ENCODE measurements at places on chromosomes 6 and 20.

- no peak for DNase-seq
These were observed 157.1 kb upstream of the THEMIS start for GRCh38 chr6:128057946-128058345.

DNA sequence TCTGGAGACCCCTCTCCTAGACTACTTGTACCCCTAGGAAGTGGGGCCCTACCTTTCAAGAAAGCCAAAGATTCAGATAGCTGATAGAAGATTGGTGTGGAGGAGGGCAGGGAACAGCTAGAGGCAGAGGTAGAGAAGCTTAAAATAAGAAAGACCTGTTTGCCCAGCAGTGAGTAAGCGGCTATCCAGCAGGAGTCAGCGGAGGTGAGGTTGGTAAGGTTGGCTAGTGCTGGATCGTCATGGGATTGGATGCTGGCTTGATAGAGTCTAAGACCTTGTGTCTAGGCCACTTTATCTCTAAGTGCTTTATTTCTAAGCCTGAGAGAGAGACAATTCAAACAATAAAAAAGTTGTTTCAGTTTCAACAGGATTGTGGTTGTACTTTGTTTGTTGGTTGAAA lies 19.1 kb downstream of the ANKS1A start:
- DNase-seq = no peak

GRCh38 chr20:23622839-23623343 lies 14.9 kb downstream of the CST3 start:
- DNase-seq = no peak

GRCh38 chr20:8395956-8396355 lies 263.9 kb downstream of the PLCB1 start:
- DNase-seq = no peak

GRCh38 chr6:26029857-26030653 lies 57.2 kb upstream of the HFE start:
- no peak for DNase-seq

- no peak for DNase-seq
These were observed 31.8 kb downstream of the SAMD3 start for GRCh38 chr6:130190701-130191690.

- DNase-seq = peak; percentile 55
These were observed 36.2 kb downstream of the FYN start for GRCh38 chr6:111837007-111837406.

DNA sequence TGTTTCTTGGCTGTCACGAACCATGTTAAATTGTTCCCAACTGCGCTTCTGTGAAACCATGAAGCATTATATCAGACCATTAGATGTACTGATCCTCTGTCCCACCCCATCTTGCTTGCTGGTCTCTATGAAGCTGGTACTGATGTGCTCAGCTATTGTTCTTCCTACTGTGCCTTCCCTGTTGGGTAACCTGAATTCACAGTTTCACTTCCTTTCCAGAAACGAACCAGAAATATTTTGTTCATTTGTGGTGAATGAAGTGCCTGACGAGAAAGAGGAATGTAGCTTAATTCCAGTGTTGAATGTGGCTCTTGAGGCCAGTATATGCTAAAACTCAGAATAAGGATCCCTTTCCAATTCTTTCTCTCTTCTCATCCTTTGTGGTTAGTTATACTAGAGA lies 58.1 kb upstream of the SNAP91 start:
- no peak for DNase-seq

- DNase-seq = no peak
These were observed 135.8 kb upstream of the CENPW start for GRCh38 chr6:126204126-126204525.

Data from stimulated activated CD4-positive, alpha-beta T cell treated with anti-CD3 and anti-CD28 coated beads, Interleukin-4, amount 100 ng/mL, for 24 hours (primary cell).